SK-N-SH (cell line): ENCODE measurements at places on chromosomes 5 and 9. TPM values are rescaled to one million over a fixed set of nuclear protein-coding genes. Genes with fewer than 3 reads are reported as not detected.
A peak's percentile ranks its signal among the peaks of the same experiment; 100 is the strongest.

DNA sequence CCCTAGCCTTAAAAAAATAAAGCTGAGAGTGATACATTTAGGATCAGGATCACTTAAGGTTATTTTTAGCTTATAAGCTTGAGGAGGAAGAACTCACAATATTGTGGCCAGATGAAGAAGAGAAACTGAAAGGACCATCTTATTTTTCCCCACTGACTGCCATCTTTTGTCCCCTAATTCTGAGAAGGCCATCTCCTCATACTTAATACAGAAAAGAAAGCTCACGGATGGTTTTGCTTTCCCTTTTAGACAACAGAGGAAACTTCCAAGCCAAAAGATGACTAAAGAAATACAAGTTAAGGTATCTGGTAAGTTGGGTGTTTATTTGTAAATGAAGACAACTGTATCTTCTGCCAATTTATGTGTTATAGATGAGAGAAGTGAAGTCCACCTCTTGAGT, 36.4 kb downstream of the ERAP1 start:
- no peak for DNase-seq

DNA sequence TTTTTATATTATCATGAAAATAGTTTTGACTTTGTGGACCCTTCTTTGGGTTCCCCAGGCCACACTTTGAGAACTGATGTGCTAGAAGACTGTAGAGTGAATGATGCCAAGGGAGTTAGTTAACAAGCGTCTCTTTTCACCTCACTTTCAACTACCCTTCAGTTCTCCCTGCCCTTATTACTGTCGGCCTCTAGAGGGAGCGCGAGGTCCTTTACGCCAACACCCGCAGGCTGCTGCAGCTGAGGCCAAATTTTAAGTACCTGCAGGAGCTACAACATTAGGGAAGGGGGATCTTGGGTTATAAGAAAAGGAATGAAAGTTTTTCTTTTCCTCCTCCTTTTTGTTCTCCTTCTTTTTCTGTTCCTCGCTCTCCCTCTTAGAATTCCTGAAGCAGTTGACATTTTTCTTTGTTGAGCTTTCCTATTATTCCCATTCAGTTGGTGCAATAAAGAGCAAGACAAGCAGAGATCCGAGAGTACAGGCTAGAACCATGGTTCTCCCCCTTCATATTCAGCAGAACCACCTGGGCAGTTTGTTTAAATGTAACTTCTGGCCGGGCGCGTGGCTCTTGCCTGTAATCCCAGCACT, 84.0 kb downstream of the ZFAND5 start:
- DNase-seq: peak; percentile 59

GRCh38 chr5:115949096-115949495, 13.2 kb upstream of the LVRN start:
- DNase-seq: no peak

GRCh38 chr5:160441311-160441781, 19.7 kb downstream of the PTTG1 start:
- no peak for DNase-seq

GRCh38 chr5:147854894-147855773, 23.4 kb upstream of the SCGB3A2 start:
- DNase-seq: no peak

DNA sequence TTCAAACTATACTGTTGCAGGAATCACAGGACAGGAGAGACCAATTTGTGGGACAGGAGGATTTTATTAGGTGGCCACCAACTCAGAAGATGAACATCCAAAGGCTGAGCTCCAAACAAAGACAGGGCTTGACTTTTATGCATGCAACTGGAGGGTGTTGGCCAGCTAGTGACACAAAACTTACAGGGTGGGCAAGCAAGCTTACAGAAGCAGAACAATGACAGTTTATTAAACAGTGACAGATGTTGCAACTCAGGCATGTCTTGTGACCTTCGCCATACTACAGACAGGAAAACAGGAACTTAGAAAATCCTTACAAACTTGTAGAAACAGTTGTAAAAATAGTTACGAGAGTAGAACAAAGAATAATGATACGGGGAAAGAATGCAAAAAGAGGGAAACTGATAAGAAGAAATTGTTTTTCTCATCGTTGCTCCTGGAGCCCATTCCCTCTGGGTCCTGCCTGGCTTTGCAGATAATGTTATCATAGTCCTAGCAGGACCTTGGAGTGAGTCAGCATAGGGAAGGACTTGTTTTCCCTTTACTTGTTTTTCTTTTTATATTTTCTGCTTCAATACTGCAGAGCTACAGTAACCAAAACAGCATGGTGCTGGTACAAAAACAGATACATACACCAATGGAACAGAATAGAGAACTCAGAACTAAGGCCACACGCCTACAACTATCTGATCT, 2083.0 kb upstream of the ACO1 start:
- DNase-seq: no peak

GRCh38 chr9:1913631-1914330, 101.4 kb upstream of the SMARCA2 start:
- no peak for DNase-seq

DNA sequence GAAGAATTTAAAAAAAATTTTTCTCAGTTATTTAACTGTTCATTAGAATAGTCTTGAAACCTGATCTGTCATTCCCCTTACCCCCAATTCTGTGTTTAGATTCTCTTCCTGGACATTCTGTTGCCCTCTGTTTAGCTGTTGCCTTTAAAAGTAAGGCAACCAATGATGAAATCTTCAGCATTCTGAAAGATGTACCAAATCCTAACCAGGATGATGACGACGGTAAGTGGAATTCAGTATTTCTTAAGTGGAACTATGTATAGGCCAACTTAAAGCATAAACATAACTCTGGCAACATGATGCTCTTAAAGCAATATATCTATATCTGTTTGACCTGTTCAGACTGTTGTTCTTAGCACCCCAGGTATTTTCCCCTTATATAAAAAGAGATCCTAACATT, 27.2 kb downstream of the NCBP1 start:
- no peak for DNase-seq

- no peak for DNase-seq
Observed at GRCh38 chr9:89788434-89788833, 183.6 kb downstream of the GADD45G start.

DNA sequence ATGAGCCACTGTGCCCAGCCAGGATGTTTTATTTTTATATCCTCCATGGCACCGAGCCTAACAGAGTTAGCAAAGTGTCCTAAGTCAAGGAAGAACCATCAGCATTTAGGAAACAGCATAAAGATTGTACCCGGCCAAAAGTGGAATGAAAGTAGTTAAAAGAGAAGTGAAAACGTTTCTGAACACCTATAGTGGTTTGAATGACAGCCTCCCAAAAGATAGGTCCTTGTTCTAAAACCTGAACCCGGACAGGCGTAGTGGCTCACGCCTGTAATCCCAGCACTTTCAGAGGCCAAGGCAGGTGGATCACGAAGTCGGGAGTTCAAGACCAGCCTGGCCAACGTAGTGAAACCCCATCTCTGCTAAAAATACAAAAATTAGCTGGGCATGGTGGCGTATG, 37.4 kb downstream of the ZFAND5 start:
- no peak for DNase-seq

DNA sequence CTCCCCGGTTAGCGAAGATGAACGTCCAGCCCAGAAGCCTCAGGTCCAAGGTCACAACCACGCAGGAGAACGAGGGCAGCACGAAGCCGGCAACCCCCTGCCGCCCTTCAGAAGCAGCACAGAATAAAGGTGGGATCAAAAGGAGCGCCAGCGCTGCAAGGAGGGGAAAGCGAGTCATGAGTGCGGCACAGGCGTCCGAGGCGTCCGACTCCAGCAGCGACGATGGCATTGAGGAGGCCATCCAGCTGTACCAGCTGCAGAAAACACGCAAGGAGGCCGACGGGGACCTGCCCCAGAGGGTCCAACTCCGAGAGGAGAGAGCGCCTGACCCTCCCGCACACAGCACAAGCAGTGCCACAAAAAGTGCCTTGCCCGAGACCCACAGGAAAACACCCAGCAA, 5.8 kb downstream of the PPP1R26 start:
- no peak for DNase-seq

- no peak for DNase-seq
Observed at GRCh38 chr5:56327809-56328208, 94.7 kb upstream of the ANKRD55 start.

DNA sequence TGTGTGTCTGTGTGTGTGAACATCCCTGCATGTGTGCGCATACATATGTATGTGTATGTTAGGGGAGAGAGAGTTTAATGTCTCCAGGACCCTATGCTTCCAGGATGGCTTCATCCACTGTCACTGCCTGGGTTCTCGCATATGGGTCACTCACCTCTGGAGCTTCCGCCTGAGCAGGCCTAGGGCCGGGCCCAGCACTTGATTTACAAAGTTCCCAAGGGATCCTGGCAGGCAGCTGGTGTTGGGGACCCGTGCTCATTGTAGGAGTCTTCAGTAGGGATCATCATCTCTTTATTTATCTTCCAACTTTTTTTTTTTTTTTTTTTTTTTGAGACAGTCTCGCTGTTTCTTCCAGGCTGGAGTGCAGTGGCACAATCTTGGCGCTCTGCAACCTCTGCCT, 13.0 kb downstream of the TBC1D13 start:
- no peak for DNase-seq

- DNase-seq: no peak
Observed at GRCh38 chr5:14855366-14855765, 16.2 kb downstream of the ANKH start.

DNA sequence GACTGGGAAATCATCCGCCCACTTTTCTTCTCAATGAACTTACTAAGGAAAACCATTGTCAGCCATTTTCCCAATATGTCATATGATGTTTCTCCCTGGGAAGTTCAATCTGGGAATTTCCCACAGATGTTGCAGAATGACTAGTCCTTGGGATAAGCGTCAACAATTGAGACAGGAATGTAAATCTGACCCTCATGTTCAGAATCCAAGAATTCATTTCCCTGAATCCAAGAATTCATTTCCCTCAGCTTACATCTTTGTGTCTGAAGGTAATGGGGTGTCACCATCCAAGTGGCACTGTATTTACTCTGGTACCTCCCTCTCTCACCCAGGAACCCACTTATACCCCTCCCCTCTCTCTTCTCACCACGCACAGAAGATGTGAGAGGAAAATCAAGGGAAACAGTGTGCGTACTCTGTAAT, 7.4 kb downstream of the KLF9 start:
- no peak for DNase-seq

GRCh38 chr9:28365728-28366127, 792.4 kb upstream of the C9orf72 start:
- DNase-seq: no peak

DNA sequence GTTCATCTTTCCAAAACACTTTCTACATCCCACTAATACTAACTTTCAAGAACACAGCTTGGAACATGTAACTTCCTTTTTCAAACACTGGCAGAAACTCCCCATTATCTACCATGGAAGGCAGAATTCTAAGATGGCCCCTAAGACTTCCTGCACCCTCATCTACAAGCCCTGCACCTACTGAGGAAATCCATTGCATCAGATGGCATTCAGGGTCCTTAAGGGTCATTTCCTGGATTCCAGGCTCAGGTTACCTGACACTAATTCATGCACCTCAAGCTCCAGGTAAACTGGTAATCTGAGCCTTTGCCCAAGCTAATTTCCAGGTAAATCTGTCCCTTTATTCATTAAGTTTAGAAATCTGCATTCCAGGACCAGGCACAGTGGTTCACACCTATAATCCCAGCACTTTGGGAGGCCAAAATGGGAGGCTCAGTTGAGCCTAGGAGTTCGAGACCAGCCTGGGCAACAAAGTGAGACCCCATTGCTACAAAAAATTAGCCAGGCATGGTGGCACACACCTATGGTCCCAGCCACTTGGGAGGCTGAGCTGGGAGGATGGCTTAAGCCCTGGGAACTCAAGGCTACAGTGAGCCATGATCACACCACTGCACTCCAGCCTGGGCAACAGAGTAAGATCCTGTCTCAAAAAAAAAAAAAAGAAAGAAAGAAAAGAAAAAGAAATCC, 91.6 kb downstream of the NFIB start:
- no peak for DNase-seq

GRCh38 chr5:144462577-144462976, 291.9 kb downstream of the KCTD16 start:
- DNase-seq: no peak

DNA sequence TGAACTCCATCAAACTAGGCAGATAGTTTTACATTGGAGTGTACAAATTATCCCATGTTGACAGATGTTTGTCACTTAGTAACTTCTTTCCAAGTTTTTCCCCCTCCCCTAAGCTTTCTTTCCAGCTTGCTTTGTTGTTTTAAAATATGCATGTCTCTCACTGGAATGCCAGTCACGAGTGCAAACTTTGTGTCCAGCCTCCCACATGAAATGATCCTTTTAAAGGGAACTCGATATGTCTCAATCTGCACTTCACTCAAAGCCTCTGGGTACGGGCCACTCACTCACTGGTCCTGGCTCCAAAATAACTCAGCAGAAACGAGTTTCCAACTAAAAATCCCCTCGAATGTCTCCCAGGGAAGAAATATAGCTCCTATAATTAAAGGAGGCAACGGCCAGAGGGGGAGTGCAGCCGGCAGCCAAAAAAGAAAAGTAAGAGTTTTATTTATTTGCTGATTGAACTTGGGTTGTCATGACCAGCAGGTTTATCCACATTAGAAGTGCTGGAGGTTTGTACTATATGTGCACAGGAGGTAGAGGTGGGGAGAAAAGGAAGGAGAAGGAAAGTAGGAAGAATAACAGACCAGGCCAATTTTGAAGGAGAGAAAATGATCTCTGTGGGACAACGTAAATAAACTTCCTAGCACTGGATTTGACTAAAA, 17.5 kb downstream of the NR2F1 start:
- DNase-seq: no peak

GRCh38 chr9:130974697-130975096, 34.3 kb upstream of the LAMC3 start:
- DNase-seq: no peak

Gene CDHR2
- polyA plus RNA-seq: 0.02 TPM in 1 of 2 replicates, not detected in the other

Gene PCBD2
- 5.1 and 6.2 TPM in 2 replicates for polyA plus RNA-seq

Gene TTC1
- polyA plus RNA-seq: 37.0 and 42.1 TPM in 2 replicates

Gene S1PR3
- polyA plus RNA-seq: 2.5 and 2.9 TPM in 2 replicates

Gene PCDHGB4
- polyA plus RNA-seq: 0.37 and 0.64 TPM in 2 replicates

Gene SLC6A19
- not detected in 2 replicates for polyA plus RNA-seq

Gene SLC46A2
- polyA plus RNA-seq: not detected in 2 replicates

Gene ARL14EPL
- not detected in 2 replicates for polyA plus RNA-seq

Gene CCL27
- 0.10 TPM in 1 of 2 replicates, not detected in the other for polyA plus RNA-seq

Gene WASHC1
- polyA plus RNA-seq: 12.9 and 14.2 TPM in 2 replicates

Gene FAM81B
- 0.21 and 0.55 TPM in 2 replicates for polyA plus RNA-seq

Gene ZFP2
- polyA plus RNA-seq: 0.29 and 0.33 TPM in 2 replicates

Gene PCDHB16
- polyA plus RNA-seq: 2.3 and 2.7 TPM in 2 replicates
